ENCODE measurements at places on chromosomes 6 and 20.

GRCh38 chr6:6366803-6367202 lies 46.3 kb upstream of the F13A1 start:
- DNase-seq, result no peak

- no peak for DNase-seq
Measured at GRCh38 chr6:150791717-150792116, 73.8 kb upstream of the MTHFD1L start.

GRCh38 chr20:16061351-16061750 lies 511.9 kb downstream of the KIF16B start:
- DNase-seq, result no peak

- peak; percentile 83 for DNase-seq
Measured at GRCh38 chr20:37363221-37364012, 17.5 kb downstream of the SRC start.

GRCh38 chr6:35280903-35281302 lies 16.7 kb upstream of the DEF6 start:
- no peak for DNase-seq

DNA sequence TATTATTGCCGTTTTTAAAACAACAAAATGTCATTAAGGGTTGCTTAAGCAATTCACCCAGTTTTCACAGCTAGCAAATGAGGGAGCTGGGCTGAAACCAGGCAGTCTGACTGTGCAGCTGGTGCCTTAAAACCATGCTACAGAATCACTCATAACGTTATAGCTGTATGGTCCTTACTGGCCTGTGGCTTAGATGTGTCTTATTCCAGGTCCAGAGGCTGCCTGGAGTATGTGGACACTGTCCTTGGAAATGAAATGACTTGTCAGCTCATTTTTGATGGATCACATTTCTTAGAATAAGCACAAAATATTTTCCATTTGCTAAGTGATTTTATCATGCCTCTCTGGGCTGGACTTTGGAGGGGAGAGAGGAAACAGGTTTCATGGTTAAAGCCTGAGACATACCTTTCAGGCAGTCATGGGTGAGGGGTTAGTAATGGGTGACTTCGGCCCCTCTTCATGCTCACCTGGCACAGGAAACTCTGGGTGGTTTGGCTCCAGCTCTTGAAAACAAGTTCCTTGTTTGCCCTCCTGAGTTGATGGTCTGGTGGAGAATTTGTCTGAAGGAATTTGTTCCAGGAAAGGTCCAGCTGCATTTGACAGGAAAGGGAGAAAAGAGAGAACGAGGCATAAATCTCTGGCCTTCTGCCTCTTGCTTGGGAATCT lies 823.2 kb downstream of the DHX35 start:
- no peak for DNase-seq

DNA sequence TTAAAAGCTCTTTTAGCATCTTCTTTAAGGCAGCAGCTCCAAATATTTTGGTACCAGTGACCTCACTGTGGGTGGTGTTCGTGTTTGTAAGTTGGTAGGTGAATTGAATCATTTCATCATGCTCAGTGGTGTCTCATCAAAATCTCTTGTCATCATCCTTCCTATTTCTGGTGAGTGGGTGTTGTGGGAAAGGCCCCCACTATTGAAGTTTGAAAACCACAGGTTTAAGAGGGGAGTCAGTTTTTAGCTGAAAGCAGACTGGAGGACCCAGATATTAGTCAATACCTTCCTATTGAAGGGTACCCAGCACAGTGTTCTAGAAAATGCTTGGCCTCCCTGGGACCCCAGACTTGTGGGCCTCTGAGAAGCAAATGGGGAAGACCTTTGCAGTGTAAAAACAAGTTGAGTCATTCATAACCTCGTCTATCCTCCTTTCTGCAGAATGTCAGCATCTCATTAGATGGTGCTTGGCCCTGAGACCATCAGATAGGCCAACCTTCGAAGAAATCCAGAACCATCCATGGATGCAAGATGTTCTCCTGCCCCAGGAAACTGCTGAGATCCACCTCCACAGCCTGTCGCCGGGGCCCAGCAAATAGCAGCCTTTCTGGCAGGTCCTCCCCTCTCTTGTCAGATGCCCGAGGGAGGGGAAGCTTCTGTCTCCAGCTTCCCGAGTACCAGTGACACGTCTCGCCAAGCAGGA lies 3.7 kb downstream of the PIM1 start:
- DNase-seq, result no peak

- no peak for DNase-seq
Measured at GRCh38 chr20:33900521-33901131, 89.5 kb downstream of the CHMP4B start.

DNA sequence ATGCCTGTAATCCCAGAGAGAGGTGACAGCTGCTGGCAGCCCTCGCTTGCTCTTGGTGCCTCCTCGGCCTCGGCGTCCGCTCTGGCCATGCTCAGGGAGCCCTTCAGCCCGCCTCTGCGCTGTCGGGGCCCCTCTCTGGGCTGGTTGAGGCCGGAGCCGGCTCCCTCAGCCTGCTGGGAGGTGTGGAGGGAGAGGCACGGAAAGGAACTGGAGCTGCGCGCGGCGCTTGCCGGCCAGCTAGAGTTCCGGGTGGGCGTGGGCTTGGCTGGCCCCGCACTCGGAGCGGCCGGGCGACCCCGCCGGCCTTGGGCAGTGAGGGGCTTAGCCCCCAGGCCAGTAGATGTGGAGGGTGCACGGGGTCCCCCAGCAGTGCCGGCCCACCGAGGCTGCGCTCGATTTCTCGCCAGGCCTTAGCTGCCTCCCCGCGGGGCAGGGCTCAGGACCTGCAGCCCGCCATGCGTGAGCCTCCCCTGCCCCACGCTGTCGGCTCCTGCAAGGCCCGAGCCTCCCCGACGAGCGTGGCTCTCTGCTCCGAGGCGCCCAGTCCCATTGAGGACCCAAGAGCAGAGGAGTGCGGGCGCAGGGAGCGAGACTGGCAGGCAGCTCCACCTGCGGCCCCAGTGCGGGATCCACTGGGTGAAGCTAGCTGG lies 34.6 kb downstream of the C6orf52 start:
- no peak for DNase-seq

- no peak for DNase-seq
Measured at GRCh38 chr6:84007871-84008270, 25.7 kb upstream of the MRAP2 start.

DNA sequence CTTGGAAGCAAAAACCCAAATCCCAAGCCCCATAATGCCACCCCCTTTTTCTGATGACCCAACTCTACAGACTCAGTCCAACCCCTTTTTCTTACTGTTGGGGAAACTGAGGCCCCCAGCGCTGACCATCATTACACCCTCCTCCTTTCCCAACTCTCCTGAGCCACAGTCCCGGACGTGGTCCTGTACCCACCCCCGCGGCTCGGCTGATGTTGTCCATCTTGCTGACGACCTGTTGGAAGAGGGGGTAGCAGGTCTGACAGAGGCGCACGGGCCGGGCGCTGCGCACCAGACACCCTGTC lies 533 bp downstream of the OSTM1 start:
- DNase-seq, result peak; percentile 64

DNA sequence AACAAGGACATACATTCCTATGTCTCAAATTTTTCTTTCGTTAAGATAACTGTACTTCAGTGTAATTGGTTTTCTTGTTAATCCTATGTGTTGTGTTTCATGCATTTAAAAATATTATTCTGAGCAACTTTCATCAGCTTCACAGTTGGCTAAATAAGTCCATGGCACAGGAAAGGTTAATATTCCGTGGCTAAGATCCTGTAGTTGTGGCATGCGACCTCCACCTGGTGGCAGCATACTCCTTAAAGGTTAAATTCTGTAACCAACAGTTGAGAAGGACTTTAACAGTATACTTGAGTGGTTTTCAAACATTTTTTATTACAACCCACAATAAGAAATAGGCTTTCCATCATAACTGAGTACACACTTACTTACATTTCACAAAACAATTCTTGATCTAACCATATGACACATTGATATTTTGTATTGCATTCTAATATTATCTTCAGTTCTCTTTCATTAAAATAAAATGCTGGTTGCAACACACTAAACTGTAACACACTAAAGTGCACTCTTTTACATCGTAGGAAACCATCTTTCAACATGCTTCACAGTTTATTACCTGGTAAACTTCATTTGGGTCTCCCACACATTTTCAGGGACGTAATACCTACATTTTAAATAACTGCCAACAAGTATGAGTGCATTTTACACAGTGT lies 118.3 kb downstream of the SLX4IP start:
- DNase-seq, result no peak

GRCh38 chr6:83708970-83709747 lies at the start of gene SNAP91:
SNAP91 (minus strand) TSS chr6:83709101; CDS start chr6:83707927, 1,174 bp downstream.
- peak; percentile 51 for DNase-seq

DNA sequence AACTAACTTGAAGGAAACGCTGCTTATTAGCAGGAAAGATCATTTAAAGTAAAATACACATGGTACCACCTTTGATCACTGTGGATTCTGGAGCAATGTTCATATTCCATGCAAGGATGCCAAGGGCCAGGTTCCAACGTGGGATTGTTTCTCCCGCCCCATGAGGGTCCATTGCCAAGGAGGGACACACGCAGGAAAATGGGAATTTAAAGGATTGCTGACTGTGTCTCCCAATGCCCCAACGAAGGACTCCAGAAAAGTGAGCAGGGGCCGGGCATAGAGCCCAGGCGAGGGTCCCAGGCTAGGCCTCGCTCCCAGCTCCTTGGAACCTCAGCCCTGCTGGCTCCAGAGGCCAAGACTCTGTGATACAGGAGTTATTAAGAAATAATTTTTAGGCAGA lies 111.2 kb downstream of the DACT2 start:
- no peak for DNase-seq

DNA sequence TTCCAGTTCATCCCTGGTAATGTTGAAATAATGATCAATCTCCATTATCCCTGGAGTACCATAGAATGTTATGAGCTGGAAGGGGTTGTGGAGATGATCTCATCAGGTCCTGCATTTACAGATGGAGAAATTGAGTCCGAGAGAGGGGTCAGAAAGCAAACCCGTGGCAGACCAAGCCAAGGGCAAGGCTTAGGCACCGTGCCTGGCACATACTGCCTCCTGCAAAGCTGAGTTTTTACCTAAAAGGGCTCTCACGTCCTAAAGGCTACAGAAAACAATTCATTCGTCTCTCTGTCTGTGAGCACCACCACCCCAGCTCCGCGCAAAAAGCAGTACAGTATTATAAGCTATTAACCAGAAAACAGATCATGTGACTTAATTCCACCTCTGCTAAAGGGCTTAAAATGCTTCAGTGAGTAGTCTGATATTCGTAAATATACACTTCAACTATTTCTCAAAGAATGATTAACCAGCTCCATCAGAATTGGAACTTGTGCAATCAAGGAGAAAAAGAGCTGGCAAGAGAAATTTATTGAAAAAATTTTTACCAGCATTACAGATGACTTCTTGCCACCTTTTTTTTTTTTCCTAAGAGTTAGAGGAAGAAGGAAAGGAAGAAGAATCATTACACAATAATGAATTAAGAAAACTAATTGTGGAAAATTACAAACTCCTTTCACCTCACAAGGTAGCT lies 3.4 kb upstream of the PARD6B start:
- DNase-seq, result peak; percentile 32

- no peak for DNase-seq
Measured at GRCh38 chr20:48278961-48279481, 493.7 kb upstream of the SULF2 start.

DNA sequence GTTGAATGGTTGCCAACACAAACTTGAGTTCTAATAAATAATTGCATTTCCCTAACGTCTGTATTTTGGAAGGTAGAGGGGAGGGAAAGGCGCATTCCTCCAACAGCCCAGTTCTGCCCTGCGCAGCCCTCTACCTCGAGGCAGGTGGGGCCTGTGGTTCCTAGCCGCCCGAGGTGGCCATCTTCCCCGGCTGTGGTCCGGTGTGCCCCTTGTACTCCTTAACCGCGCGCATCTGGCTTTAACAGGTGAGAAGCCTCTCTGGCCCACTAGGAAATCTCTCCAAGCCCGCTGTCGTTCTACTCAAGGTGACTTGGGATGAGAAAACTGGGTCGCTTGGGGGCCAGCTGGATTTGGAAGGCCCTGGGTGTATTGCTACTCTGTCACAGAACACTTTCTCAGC lies 1.7 kb downstream of the KHDC3L start:
- no peak for DNase-seq

- DNase-seq, result no peak
Measured at GRCh38 chr20:52532674-52533073, 341.1 kb upstream of the ZFP64 start.

GRCh38 chr6:123380257-123380656 lies 256.5 kb downstream of the TRDN start:
- no peak for DNase-seq

DNA sequence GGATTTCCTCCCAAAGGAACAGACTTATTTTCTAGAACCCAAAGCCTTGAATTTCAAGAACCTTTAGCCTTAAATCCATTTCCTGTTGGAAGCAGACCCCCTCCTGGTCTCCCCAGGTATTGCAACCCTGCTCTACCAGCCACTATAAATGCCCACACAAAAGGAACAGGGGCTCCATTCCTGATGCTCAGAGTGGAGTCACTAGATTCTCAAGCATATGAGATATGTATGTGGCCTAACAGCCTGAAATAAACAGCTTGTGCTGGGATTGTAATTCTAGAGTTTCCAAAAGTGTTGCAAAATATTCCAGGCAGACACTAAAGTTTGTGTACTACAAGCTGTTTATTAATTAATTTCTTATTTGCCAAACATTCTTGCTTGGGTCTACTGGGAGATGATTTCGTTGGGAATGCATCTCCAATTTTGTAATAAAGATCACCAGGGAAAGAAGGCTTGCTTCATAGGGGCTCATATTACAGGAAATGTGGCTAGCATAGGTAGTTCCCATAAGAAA lies 44.8 kb downstream of the RIPOR3 start:
- DNase-seq, result no peak

DNA sequence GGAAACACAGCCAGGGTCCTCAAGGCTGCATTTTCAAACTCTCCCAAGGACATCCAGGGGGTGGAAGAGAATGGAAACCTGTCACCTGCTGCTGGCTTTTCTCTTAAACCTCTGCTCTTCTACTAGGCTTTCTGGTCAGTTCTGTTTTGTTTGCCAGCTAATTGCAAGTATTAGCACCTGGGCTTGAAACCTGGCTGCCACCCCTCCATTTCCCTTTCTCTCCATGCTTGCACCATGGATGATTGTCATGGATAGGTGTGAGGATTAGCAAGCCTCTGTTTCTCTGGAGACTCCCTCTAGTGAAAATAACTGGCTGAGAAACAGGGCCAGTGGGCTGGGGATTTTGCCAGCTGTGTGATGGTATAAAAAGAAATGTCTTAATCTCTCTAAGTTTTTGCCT lies 33.0 kb upstream of the GPR6 start:
- DNase-seq, result no peak

Measured in RWPE2 (cell line).